ENCODE measurements at places on chromosomes 3 and 15. TPM values are rescaled to one million over a fixed set of nuclear protein-coding genes. Genes with fewer than 3 reads are reported as not detected.

DNA sequence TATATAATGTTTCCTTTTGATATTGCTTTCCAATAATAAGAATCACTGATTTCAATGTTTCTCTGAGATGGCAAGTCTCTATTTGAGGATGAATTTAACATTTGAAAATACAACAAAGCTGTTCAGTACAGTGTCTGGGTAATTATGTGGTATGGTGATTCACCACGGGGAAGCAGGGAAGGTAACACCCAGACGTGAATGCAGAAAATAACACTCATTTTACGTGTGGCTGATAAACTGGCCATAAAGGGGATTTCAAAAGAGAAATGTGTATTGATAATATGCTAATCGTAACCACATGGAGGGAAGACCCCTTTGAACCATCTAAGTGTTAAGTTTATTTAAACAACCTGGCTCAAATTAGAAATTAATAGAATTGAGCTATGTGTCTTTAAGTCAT, 344.6 kb downstream of the GRM7 start:
- DNase-seq = no peak

DNA sequence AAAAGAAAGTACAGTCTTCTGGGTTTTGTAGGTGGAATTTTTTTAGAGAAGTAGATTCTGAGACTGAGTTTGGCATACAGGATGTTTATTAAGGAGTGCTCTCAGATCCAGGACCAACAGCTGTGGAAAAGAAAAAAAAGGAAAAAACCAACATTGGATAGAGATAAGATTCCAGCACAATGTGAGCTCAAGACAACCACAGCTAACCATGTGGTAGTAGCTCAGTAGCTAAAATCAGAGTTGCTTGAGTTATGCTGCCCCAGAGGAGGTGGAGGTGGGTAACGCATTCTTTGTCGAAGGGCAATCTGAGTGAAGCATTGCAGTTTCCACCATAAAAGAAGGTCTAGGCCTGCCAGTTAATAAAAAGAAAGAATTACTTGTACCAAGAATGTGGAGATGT, 904.3 kb downstream of the NSUN3 start:
- DNase-seq = no peak

GRCh38 chr3:24725514-24726255, 231.0 kb upstream of the THRB start:
- no peak for DNase-seq

GRCh38 chr3:192038726-192039125, 577.8 kb downstream of the PYDC2 start:
- no peak for DNase-seq

- peak; percentile 57 for DNase-seq
Observed at GRCh38 chr3:136194409-136195257, 1.5 kb downstream of the MSL2 start.

The SCAANT1 gene
- polyA plus RNA-seq = 1.5 TPM

The ATP10A gene
- polyA plus RNA-seq = 0.87 TPM

The PSTPIP1 gene
- 1.8 TPM for polyA plus RNA-seq

Measured in left lung (tissue), 14 donors.